ENCODE measurements at places on chromosomes 3 and 15.

DNA sequence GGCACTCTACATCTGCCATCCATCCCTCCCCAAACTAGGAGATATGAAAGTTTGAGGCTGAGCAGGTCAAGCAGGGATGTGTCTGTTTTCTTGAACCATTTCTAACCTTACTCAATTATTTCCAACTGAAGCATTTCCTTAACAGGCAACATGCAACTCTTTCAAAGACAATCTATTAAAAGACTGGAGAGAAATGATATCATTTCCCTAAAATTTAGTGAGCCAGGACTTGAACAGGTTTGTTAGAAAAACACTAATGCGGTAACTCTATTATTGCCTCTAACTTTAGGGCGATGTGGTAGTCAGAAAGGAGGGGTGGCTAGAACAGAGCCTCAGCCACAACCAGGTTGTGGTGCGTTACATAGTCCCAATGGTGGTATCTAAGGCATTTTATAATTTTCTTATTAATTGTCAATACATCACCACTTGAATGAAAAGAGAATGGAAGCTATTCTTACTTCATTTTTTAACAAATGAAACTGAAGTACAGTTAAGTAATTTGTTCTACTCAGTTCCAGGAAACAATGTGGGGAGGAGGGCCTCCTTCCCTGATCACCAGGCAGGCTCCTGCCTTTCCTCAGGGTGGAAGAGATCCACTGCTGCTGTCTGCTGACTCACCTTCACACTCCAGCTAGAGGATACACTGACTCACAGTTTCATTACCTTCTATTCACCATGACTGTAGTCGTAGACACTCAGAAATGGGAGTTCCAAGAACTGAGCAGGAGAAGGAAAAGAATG, 22.8 kb downstream of the MYO1E start:
- DNase-seq: no peak

- no peak for DNase-seq
Observed at GRCh38 chr3:154307363-154307762, 16.9 kb downstream of the DHX36 start.

DNA sequence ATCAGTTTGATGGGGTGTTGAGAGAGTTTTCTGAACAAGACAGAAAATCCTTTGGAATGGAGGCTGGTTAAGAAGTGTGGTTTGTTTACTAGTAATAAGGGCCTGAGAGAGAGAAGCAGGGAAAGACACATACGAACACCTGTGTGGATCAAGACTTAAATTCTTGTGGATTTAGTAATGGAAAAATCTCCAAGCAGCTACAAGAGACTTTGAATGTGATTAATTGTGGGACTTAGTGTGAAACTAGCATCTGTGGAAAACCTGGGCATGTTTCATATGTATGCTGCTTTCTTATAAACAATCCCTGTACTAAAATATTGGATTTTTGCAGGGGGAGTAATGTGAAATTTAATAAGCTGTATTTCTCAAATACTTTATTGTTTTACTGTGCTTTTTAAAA, 399.1 kb downstream of the SI start:
- DNase-seq: no peak

GRCh38 chr3:169668957-169669741, 5.6 kb upstream of the MECOM start:
- no peak for DNase-seq

DNA sequence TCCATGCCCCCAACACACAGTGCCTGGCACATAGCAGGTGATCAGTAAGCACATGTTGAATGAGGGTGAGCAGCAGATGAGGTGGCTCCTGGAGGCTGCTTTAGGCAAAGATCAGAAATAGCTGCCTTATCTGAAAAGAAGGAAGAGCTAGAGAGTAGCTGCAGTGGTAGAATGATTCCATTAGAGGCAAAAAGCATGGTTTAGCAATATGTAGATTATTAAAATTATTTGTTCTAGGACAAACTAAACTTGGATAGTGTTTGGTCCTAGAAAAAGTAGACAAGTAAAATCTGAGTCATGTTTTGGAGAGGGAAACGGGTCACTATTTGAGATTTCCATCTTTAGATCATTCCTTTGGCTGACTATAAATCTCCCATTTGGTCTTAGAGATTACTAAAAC, 32.1 kb downstream of the KIF7 start:
- DNase-seq: no peak

GRCh38 chr3:70078778-70079177, 79.2 kb downstream of the SAMMSON start:
- no peak for DNase-seq

DNA sequence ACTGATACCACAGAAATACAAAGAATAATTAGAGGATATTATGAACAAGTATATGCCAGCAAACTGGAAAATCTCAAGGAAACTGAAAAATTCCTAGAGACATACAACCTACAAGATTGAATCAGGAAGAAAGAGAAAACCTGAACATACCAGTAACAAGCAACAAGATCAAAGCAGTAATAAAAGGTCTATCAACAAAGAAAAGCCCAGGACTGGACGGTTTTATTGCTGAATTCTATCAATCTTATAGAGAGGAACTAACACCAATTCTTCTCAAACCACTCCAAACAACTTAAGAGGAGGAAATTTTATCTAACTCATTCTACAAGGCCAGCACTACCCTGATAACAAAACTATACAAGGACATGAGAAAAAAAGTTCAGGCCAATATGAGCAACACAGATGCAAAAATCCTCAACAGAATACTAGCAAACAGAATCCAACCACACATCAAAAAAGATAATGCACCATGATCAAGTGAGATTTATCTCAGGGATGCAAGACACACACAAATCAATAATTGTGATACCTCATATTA, 71.1 kb upstream of the IMPG2 start:
- no peak for DNase-seq

GRCh38 chr15:68078365-68078764, 24.2 kb downstream of the PIAS1 start:
- no peak for DNase-seq

DNA sequence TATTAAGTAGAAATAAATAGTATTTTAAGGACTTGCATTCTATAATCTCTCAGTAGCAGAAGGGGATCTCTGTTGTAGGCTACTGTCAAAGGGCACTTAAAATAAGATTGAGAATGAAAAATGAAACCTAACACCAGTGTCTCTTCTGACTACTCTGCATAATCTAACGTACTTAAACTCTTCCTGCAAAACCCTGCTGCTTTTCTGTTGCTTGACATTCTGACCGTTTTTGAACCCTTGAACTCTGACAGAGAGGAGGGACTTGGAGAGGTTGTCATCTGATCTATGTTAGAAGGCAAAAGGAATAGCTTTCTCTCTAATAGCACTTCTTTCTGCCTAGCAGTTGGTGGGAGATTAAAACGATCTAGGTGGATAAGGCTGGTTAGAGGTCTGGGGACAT, 204.6 kb downstream of the ZIC1 start:
- DNase-seq: no peak

GRCh38 chr3:4785551-4785950, 193.7 kb upstream of the BHLHE40 start:
- no peak for DNase-seq

DNA sequence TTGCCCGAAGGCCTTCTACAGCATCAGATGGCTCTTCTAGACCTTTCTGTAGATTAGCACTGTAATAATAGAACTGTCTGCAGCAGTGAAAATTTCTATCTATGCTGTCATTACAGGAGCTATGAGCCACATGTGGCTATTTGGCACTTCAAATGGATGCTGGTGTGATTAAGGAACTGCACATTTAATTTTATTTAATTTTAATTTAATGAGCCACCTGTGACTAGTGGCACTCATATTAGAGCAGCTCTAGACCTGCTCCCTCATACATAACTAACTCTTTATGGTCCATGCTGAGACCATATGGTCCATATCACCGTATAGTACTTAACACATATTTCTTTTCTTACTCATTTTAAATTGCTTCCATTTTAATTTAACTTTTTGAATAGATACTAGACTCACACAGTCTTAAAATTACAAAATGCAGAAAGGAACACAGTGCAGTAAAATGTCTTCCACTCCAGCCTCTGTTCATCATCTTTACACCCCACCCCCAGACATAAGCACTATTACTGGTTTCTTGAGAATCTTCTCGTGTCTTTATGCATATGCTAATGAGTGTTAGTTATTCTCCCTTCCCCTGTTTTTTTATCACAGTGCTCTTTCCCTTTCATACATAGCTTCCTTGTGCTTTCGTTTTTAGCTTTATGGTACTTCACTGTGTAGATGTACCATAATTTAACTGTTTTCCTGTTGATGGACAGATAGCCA, 9.6 kb downstream of the LSM3 start:
- DNase-seq: no peak

DNA sequence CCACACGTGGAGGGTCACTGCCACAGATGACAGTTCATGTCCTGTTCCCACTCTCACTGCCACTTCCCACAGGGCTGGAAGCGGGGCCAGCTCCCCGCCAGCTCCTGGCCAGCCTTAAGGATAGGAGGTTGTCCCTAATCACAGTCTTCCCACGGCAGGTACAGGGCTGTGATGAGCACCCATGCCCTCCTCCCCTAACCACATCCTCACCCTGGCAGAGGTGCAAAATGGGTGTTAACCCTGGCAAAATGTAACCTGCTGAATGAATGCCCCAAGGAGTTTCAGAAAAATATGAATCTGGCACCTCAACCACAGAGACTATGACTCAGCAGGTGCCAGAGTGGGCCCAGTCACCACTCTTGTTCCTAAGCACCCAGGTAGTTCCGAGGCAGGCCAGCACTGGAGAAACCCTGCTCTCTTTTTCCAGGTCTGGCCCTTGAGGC, 185.1 kb upstream of the TPM1 start:
- DNase-seq: no peak

- no peak for DNase-seq
Observed at GRCh38 chr3:58998476-58999117, 51.2 kb downstream of the CFAP20DC start.

DNA sequence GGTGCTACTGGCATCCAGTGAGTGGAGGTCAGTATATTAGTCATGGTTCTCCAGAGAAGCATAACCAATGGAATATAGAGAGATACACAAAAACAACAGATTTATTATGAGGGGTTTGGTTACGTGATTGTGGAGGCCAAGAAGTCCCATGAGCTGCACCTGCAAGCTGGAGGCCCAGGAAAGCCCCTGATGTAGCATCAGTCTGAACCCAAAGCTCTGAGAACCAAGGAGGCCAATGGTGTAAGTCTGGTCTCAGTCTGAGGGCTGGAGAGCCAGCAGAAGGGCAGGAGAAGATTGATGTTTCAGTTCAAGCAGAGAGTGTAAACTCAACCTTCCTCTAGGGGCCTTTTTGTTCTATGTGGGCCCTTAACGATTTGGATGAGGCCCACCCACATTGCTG, 144.1 kb downstream of the KLF13 start:
- no peak for DNase-seq

GRCh38 chr15:101489599-101490407, at the start of gene PCSK6:
Gene PCSK6 (minus strand): TSS chr15:101489707. CDS start chr15:101489670, 37 bp downstream.
- no peak for DNase-seq

DNA sequence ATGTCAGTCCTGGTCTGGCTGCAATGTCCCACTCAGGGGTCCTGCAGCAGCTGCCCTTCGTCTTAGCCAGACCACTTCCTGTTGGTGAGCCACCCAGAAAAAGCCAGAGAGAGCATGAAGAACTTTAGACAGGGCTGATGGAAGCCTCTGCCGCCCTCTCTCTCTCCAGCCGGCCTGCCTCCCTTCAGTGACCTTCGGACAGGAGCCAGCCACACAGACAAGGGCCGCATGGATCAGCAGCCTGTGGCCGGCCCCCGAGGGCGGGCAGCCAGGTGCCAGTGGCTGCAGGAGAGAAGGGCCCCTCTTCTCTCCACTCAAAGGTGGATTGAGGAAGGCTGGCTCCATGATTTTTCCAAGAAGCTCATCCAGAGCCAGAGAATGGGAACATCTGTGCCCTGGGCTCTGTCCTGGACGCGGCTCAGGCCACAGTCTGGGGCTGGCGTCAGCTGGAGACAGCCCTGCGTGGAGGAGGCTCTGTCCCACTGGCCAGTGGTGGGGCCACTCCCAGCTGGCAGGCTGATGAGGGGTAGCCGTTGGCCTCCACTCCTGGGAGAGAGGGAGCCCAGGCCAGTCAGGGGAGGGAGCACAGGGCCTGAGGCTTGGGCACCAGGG, 42.9 kb downstream of the ISG20 start:
- DNase-seq: no peak

DNA sequence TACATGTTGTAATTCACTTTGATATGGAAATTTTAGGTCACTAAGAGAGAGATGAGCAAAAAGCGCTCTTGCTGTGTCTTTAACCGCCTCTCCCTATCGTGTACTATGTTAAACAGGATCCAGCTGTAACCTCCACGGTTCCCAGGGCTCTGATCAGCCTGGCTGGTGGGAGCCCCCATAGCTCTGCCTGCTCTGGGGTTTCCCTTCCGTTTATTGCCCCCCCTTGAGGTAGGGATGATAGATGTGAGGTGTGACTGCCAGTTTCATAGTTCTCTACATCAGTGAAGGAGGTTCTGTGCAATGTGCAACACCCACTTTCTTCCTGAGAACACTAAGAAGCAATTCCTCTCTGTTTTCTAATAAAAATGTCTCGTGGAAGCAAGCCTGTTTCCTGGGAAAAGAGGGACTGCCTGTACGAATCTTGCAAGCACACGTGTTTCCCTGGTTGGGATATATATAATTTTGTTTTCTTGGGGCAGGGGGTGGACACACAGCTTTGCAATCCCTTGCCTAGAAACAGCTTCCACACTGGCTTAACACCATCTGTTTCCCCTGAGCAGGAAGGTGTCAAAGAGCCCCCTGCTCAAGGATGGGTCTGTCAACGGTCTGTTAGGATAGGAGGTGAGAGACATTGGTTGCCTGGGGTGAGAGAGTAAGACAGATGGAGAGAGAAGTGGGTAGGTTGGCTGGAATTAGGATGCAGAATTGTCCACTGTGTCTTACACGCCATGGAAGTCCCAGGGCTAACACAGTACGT, 23.8 kb downstream of the CORO2B start:
- no peak for DNase-seq

- DNase-seq: no peak
Observed at GRCh38 chr15:88563638-88564037, 17.2 kb upstream of the DET1 start.

- DNase-seq: no peak
Observed at GRCh38 chr3:14300721-14301399, 101.5 kb upstream of the SLC6A6 start.

DNA sequence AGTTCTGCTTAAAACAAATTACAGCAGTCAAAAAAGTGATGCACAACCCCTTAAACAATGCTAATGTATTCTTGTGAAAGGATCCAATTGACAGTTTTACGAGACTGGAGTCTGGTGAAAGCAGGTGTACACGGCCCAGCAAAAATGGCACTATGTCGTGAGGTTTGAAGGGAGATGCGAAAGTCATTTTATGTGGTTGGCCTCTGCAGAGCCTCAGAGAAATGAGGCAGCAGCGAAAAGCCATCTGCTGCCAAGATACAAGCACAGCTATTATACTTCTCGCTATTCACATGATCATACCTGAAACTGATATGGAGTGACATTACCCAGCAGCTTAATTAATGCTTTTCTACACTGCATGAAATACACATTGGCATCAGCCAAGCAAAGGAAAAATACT, 36.4 kb downstream of the MECOM start:
- DNase-seq: no peak

- no peak for DNase-seq
Observed at GRCh38 chr3:119973018-119973646, 121.1 kb downstream of the GSK3B start.

DNA sequence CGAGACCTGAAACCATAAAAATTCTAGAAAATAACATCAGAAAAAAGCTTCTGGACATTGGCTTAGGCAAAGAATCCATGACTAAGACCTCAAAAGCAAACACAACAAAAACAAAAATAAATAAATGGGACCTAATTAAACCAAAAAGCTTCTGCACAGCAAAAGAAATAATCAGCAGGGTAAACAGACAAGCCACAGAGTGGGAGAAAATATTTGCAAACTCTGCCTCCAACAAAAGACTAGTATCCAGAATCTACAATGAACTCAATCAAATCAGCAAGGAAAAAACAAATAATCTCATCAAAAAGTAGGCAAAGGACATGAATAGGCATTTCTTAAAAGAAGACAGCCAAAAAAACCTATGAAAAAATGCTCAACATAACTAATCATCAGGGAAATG, 59.6 kb downstream of the DNAH12 start:
- DNase-seq: no peak
